ENCODE measurements at places on chromosomes 5 and 9.
A peak's percentile ranks its signal among the peaks of the same experiment; 100 is the strongest.

DNA sequence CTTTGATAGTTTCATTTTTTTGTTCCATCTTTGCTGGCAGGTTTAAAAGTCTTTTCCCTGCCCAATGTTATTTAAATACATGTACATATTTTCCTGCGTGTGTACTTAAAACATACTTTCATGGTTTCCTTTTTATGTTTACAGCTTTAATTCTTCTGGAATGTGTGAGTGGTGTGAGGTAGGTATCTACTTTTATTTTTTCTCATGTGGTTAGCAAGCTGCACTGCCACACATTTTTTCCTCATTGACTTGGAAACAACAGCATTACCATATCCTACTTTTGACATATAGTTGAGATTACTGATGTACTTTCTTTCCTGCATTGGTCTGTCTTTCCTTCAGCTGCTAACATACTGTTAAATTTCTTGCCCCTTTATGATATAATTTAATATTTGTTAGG lies 51.4 kb upstream of the COL15A1 start:
- no peak for DNase-seq

- no peak for DNase-seq
Measured at GRCh38 chr5:167063788-167064187, 1227.7 kb upstream of the WWC1 start.

GRCh38 chr9:71144495-71144894 lies 23.1 kb upstream of the TRPM3 start:
- DNase-seq = no peak

GRCh38 chr5:152332716-152333460 lies 72.2 kb downstream of the NMUR2 start:
- no peak for DNase-seq

GRCh38 chr9:110688329-110688728 lies 19.7 kb downstream of the MUSK start:
- no peak for DNase-seq

DNA sequence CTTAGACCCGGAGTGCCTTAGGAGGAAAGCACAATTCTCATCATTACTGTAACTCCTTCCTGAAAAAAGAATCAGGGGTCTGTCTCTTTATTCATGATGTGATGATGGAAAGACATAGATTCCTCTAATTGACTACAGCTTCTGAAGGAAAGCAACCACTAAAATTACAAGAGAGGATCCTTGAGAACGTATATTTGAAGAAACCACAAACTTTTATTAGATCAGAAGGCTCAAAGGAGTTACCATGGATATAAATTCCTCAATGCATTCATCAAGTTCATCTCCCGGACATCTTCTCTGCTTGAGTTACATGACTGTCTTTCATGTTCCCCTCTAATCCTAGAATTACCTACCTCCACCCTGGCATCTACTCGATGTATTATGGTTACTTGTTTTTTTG lies 104.1 kb upstream of the PAPPA start:
- no peak for DNase-seq

- DNase-seq = no peak
Measured at GRCh38 chr5:103458497-103459040, 104.0 kb downstream of the NUDT12 start.

- no peak for DNase-seq
Measured at GRCh38 chr5:73499187-73499586, 945 bp downstream of the BTF3 start.

GRCh38 chr5:179218943-179219330 lies 126.3 kb downstream of the ADAMTS2 start:
- no peak for DNase-seq

DNA sequence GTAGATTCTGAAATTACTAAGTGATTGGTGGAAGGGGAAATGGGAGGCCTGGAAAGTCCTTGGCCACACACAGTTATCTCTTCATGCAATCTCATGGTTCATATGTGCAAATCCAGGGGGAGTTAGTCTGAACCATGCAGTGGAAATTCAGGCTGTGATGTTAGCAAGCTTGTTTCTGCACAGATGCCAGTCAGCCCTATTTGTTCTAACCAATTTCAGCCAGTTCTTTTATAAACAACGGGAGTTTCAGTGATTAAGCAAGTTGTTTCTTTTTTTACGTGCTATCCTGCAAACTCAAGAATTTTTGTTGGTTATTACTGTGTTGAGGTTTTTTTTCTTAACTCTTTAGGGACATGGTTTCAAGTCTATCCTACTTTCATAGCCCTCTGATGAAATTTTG lies 298.0 kb downstream of the FER start:
- no peak for DNase-seq

- no peak for DNase-seq
Measured at GRCh38 chr9:101311758-101312420, 72.9 kb downstream of the BAAT start.

GRCh38 chr9:114143234-114143633 lies 12.1 kb upstream of the COL27A1 start:
- no peak for DNase-seq

- DNase-seq = no peak
Measured at GRCh38 chr5:130289132-130290088, 385.1 kb downstream of the CHSY3 start.

- DNase-seq = no peak
Measured at GRCh38 chr9:84229191-84229590, 111.4 kb downstream of the SLC28A3 start.

DNA sequence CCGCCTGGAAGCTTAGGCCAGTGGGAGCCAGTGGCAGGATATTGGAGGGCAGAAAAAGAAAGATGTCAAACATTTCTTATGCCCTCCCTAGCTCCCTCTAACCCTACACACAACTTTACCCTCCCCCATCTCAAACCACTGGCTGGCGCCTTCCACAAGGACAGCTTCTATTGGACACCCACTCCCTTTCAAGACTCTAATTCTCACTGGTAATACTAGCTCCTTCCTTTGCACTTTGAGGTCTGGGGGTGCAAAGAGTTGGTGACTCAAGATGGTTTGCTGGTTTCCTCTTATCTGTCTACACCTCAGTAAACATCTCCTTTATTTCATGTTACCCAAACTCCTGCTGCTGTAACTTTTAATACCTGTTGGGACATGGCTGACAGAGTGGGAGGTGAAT lies 11.6 kb upstream of the ITGA1 start:
- DNase-seq = no peak

- DNase-seq = no peak
Measured at GRCh38 chr5:53406630-53407316, 73.7 kb upstream of the FST start.

GRCh38 chr9:21367957-21368356 lies at the start of gene IFNA13:
TSS of gene IFNA13 (minus strand) at chr9:21368057. CDS start at chr9:21368010, 47 bp downstream.
- no peak for DNase-seq

- DNase-seq = no peak
Measured at GRCh38 chr9:6893350-6894131, 135.8 kb downstream of the KDM4C start.

- no peak for DNase-seq
Measured at GRCh38 chr5:31751610-31752009, 112.7 kb downstream of the PDZD2 start.

- DNase-seq = no peak
Measured at GRCh38 chr9:136646827-136647711, 15.6 kb upstream of the EGFL7 start.

- DNase-seq = no peak
Measured at GRCh38 chr5:177603631-177604030, 3.7 kb downstream of the B4GALT7 start.

- no peak for DNase-seq
Measured at GRCh38 chr5:142587354-142587965, 98.4 kb downstream of the FGF1 start.

GRCh38 chr5:143083006-143083405 lies 312.8 kb downstream of the ARHGAP26 start:
- no peak for DNase-seq

DNA sequence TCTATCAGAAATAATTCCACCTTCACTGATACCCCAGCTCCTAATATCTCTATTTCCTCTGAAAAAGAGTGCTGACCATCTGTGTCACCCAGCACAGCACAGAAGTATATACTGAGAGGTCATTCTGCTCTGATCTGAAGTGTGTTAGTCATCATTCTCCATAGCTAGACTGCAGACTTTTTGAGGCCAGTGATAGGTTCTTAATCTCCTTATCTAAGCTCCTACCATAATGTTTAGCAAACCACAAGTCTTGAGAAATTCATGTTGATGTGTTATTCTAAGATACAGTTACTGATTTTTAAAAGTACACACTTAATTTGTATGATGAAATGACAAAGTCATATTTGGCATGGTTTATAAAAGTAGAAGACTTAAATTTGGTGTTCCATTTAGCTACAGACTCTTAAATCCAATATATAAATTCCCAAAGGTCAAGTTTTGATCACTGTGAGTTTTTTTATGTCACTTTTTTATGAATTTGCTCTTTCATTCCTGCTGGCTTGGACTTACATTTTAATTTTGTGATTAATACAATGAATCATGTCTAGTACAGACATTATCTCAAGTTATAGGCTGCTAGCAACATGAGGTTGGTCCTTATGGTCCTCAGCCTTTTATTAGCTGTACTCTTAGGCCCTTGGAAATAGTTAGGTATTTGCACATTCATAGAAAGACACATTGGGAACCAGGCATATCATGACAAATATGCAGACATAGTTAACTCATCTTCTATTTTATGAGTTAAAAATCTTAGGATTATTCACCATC lies 380.8 kb downstream of the EBF1 start:
- no peak for DNase-seq

DNA sequence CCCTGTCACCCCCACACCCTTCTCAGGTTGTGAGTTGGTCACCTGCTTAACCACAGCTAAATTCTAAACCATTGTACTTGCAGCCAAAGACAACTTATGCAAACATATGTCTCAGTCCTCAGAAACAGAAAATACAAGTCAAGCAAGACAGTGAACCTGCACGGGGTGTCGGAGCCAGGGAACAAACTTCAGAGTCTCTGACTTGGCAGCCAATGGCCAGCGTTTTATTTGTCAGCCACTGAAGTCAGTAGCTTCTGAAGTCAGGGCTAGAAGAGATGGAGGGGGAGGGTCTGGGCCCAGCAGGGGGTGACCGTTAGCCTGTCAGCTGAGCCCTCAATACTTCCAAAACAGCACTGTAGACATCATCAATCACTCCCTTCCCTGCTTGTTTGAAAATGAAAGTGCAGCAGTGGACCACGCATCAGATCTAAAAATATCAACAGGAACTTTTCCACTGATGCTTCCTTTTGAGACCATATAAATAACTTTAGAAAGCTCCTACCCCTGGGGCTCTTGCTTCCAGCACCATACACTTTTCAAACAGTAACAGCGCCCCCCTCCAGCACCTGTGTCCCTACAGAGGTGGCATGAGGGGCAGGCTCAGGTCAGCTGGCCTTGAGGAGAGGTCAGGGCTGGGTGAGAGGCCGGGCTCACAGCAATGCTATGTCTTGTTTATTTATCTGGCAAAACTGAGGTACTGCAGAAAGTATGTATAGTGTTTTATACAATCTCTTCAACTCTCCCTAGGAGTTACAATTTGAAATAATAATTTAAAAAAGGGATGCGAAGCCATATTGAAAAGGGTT lies 142.5 kb downstream of the ACER2 start:
- DNase-seq = no peak

GRCh38 chr9:125486152-125486508 lies 220.9 kb downstream of the MAPKAP1 start:
- no peak for DNase-seq

GRCh38 chr5:57538341-57538955 lies 55.8 kb upstream of the ACTBL2 start:
- peak; percentile 57 for DNase-seq

DNA sequence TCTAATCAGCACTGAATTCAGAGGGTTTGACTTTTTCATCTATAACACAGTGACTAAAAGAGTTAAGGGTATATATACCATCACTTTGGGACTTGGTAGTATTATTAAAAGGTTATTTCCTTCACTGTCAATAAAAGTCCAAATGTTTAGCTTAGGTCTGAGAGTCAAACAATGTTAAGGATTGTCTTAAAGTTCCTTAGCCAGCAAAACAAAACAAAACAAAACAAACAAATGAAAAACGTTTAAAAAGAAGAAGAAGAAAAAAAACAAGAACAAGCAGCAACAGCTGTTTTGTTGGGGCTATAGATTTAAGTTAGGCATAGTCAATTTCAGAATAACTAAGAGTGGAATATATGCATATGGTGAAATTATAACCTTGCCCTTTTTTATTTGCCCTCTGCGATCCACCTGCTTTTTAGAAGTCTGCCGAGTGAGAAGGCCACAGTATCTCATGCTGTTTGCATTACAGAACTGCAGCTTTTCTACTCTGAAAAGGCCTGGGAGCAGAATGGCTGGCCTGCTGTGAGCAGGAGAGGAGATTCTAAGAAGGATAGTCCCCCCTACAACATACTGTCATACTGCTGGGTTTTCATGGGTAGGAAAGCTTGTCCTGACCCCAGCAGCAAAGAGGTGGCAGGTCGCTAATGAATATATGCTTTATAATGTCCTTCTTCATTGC lies 141.7 kb downstream of the NTRK2 start:
- no peak for DNase-seq

Data from posterior cingulate gyrus (tissue), 11 donors.